Activated T-helper 9 cell treated with anti-CD3 and anti-CD28 coated beads, Interleukin-2, amount 50 U/mL, for 16 hours (primary cell): ENCODE measurements at places on chromosomes 7 and 10.
A peak's percentile ranks its signal among the peaks of the same experiment; 100 is the strongest.

DNA sequence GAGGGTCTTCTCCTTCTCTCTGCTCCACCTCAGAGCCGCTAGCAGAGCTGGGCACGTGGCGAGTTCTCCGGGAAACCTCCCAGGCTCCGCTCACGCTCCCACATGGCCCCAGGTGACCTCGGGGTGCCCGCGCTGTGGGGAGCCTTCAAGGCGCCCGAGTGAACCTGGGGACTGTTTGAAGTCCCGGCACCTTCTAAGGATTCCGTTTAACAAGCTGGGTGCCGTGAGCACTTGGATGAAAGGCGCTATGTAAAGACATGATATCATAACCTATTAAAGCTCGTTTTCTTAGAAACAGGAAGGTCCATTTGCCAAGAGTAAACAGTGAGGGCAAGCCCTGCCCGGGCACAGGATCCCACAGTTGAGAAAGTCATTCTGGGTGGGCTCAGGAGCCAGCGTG lies 15.8 kb upstream of the MYL10 start:
- DNase-seq: no peak

DNA sequence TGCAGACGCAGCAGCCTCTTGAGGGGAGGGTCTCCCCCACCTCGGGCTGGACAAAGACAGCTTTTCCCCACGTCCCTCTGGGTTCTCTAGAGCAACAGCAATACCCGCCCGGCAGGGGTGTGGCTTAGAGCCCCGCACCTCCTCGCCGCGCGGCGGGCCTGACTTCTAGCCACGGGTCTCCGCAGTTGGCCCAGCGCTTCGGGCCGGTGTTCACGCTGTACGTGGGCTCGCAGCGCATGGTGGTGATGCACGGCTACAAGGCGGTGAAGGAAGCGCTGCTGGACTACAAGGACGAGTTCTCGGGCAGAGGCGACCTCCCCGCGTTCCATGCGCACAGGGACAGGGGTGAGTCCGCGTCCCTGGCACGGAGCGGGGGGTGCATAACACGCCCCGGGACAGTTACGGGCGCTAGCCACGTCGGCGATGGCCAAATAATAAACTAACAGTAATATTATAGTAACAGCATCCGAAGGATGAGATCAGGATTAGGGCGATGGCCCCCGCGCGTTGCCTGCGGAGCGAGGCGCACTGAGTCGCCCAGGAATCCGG lies 1.2 kb downstream of the CYP2E1 start:
- DNase-seq: no peak

- peak; percentile 8 for DNase-seq
Observed at GRCh38 chr7:28062197-28062991, 118.2 kb downstream of the JAZF1 start.

GRCh38 chr10:77320971-77321471 lies 316.6 kb downstream of the KCNMA1 start:
- DNase-seq: no peak

- no peak for DNase-seq
Observed at GRCh38 chr10:8052956-8053445, 1.5 kb upstream of the GATA3 start.
